ENCODE measurements at places on chromosomes 12 and 14.

- DNase-seq = no peak
These were observed 1590.5 kb upstream of the TMEM132C start for GRCh38 chr12:126676434-126676833.

GRCh38 chr14:90828642-90829487, 12.6 kb upstream of the TTC7B start:
- DNase-seq = no peak

GRCh38 chr14:77139540-77140358, 1.8 kb downstream of the ZDHHC22 start:
- peak; percentile 64 for DNase-seq

DNA sequence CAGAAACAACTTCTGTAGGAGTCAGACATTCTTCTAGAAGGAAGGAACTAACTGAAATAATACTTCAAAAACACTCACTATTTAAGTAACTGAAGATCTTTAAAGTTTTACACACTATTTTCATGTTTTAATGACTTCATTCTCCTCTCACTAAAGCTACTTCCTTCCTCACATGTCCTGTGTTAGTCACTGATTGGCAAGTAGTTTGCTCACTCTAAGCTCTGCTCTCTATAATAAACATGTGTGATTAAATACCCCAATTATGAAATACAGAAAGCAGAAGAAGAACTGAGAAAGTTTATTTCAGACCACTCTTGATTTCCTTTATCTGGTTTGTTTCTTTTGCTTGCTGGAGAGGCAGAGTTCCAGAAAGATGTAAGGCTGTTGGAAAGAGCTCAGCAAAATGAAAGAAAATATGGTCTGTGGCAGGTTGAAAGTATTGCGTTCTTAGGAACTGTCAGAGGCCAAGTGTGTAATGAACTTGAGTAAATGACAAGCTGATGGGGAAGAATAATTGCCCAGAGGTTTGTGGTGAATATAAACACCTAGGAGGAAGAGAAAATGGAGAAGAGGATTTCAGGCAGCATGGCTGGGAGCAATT, 522.0 kb upstream of the SEL1L start:
- no peak for DNase-seq
